ENCODE measurements at places on chromosomes 11 and 22.

DNA sequence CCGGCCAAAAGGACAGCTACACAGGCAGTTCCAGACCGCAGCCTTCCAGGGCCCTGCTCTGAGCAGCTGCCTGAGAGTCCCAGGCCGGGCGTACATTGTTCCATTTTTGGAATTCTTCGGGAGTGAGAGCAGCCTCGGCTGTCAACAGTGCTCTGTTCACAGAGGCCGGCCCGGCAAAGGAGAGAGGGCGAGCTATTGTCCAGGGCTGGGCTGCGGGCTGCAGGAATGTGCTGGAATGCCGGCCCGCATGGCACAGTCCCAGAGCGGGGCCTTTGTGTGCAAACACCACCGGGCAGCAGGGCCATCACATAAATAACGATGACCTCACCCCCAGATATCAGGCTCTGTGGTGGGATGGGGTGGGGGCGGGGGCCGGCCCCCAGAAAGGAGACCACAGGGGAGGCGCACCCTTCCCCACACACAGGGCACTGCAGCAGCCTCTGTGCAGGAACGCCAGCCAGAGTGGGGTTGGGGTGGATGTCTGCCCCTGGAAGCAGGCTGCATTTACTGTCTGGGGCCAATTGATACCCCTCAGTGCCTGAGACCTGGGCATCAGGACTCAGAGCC, 15.8 kb downstream of the LINC01488 start:
- peak overlapping the region; percentile 76 for H3K27ac ChIP-seq
- H3K4me1 ChIP-seq, result peaks cover 21% of the 10 kb centered on the region
- peak; percentile 97 for DNase-seq
- H3K36me3 ChIP-seq, result no peaks in the 10 kb centered on the region
- H3K27me3 ChIP-seq, result peaks cover 2% of the 10 kb centered on the region

- no peaks in the 10 kb centered on the region for H3K36me3 ChIP-seq
- H3K27ac ChIP-seq, result no peak overlapping the region
- peaks cover 13% of the 10 kb centered on the region for H3K4me1 ChIP-seq
- no peak overlapping the region for H3K4me3 ChIP-seq
- DNase-seq, result no peak
- H3K27me3 ChIP-seq, result peaks cover 5% of the 10 kb centered on the region
Observed at GRCh38 chr11:2537896-2538724, 93.3 kb downstream of the KCNQ1 start.

DNA sequence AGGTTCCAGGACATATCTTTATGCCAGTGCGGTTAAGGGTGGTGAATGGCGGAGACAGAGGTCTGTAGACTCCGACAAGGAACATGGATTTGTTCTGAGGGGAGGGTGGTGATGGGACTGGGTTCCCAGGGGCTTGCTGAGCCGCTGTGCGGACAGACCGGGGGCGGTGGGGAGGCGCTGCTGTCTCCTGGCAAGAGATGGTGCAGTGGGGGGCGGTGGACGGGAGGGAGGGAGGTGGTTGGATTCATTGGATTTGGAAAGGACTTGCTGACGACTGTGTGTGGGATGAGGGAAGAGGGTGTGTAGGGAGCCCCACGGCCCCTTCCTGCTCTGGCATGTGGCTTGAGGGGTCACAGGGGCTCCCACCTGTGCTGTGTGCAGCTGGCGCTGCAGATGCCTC, 43.2 kb downstream of the FLRT1 start:
- peaks cover 25% of the 10 kb centered on the region for H3K27me3 ChIP-seq
- no peaks in the 10 kb centered on the region for H3K36me3 ChIP-seq
- DNase-seq, result no peak
- no peaks in the 10 kb centered on the region for H3K4me1 ChIP-seq

GRCh38 chr11:65432686-65433582, 10.3 kb downstream of the NEAT1 start:
- no peak overlapping the region for H3K4me3 ChIP-seq
- no peak overlapping the region for H3K27ac ChIP-seq
- DNase-seq, result no peak
- no peaks in the 10 kb centered on the region for H3K27me3 ChIP-seq
- H3K4me1 ChIP-seq, result peaks cover 29% of the 10 kb centered on the region

GRCh38 chr11:21807350-21807749, 385.5 kb upstream of the ANO5 start:
- DNase-seq, result no peak
- no peaks in the 10 kb centered on the region for H3K4me1 ChIP-seq
- no peak overlapping the region for H3K4me3 ChIP-seq
- H3K27ac ChIP-seq, result no peak overlapping the region
- no peaks in the 10 kb centered on the region for H3K36me3 ChIP-seq

- peak overlapping the region; percentile 9 for H3K27ac ChIP-seq
- peaks cover 18% of the 10 kb centered on the region for H3K4me1 ChIP-seq
- DNase-seq, result peak; percentile 78
- peak overlapping the region; percentile 15 for H3K4me3 ChIP-seq
- no peaks in the 10 kb centered on the region for H3K36me3 ChIP-seq
Observed at GRCh38 chr11:79173615-79174014, 267.2 kb downstream of the TENM4 start.

DNA sequence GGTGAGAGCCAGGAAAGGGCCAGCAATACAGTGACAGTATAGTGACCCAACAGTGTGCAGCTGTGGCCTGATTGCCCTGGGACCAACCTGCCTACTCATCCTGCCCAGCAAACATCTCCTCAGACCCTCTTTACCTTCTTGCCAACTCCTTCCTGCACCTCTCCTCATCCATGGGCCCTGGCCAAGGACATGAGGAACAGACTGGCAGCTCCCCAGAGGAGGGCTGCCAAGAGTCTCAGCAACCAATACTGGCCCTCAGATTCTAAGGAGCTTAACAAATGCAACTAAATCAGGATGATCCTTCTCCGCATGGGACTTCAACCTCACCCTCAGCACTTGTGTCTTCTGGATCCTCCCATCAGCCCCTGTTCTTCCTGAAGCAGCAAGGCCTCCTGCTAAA, 77.0 kb downstream of the RPL27A start:
- H3K36me3 ChIP-seq, result no peaks in the 10 kb centered on the region
- DNase-seq, result no peak
- peaks cover 18% of the 10 kb centered on the region for H3K4me1 ChIP-seq
- no peaks in the 10 kb centered on the region for H3K27me3 ChIP-seq

DNA sequence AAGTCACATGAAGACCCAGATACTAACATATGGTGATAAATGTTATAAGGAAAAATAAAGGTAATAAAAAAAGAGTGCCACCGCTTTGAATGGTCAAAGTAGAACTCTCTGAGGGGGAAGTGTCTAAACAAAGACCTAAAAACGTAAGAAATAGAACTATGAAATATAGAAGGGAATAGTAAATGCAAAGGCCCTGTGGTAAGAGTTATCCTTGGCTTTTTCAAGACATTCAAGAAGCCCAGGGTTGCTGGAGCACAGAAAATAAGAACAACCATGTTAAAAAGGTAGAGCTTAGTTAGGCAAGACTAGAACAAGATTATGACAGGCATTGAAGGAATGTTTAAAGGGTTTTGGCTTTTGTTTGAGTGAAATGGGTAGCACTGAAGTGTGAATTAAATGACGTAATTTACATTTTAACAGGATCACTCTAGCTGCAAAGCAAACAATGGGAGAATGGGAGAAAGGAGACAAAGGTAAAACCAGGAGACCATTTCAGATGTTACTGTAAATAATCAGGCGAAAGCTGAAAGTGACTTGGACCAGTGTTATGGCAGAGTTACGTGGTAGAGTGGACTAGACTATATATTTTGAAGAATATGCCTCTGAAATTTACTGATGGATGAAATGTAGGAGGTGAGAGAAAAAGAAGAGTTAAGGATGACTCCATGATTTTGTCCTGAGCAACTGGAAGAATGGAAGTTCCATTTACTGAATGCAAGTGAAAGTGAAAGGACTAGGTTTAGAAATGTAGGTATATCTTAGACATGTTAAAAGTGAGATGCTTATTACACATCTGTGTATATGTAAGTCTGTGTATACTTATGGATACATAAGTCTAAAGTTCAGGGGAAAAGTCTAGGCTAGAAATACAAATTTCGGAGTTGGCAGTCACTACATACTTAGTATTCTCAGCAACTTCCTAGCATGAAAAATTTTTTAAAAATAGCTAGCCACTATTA, 28.5 kb downstream of the BTBD10 start:
- peaks cover 3% of the 10 kb centered on the region for H3K36me3 ChIP-seq
- peaks cover 4% of the 10 kb centered on the region for H3K4me1 ChIP-seq
- peak; percentile 12 for DNase-seq
- no peak overlapping the region for H3K4me3 ChIP-seq
- peak overlapping the region; percentile 53 for H3K27ac ChIP-seq

DNA sequence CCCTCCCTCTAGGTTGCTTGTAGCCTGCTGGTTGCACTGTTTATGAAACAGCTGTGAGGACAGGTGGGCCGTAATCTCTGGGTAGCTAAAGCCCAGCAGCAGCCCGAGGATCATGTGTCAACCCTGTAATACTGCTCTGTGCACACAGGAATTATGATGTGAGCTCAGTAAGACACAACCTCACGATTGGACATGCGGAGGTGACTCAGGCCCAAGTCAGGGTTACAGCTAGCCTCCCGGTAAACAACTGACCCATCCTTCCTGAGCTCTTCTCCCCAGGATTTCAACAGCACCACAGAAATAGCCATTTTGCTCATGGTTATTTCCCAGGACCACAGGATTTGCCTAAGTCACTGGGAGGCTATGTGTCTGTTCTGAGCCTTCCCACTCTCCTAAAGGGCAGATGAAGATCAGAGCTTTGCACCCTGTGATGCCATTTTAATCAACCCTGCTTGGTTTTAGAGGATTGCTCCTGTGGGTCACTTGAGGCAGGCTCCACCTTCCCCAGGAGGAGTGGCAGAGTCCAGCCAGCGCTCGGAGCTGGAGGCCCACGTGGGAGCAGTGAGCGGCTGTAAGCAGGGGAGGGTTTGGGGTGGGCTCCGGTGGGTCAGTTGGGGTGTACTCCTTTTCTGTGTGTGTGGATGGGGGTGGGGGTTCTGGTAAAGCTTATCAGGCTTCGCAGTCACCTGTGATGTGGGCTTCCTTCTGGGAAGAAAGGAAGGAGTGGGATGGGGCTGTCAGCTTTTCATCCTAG, at the start of gene AMPD3:
TSS of gene AMPD3 (plus strand) at position 387 of the 754 bp plus-strand sequence. CDS start 6,256 bp downstream, outside the sequence.
- peak; percentile 88 for DNase-seq
- peak within 1 kb of the TSS; percentile 51 for H3K27ac ChIP-seq
- H3K27me3 ChIP-seq, result peaks cover 5% of the 10 kb centered on the region
- H3K4me3 ChIP-seq, result peak within 1 kb of the TSS; percentile 30

DNA sequence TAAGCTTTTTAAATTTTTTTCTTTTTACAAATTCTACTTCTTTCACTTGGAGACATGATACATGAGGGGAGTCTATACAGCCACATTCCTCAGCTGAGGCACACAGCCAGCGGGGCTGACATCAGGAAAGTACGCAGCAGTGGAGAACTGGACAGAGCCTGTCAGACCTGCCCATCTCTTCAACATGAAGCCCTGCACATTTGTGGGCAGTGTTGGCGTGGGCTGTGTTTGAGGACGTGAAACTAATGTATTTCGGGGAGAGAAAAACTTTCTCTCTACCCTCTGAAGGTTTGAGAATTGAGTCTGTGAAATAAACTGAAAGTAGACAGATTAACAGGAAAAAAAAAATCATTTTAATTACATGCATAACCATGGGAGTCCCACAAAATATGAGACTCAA, 84.8 kb upstream of the HTATIP2 start:
- no peaks in the 10 kb centered on the region for H3K36me3 ChIP-seq
- H3K27me3 ChIP-seq, result peaks cover 5% of the 10 kb centered on the region

GRCh38 chr11:19199771-19200170, 2.0 kb downstream of the CSRP3 start:
- no peaks in the 10 kb centered on the region for H3K27me3 ChIP-seq
- H3K4me1 ChIP-seq, result peaks cover 18% of the 10 kb centered on the region
- H3K36me3 ChIP-seq, result no peaks in the 10 kb centered on the region
- peak; percentile 21 for DNase-seq
- H3K4me3 ChIP-seq, result no peak overlapping the region
- H3K27ac ChIP-seq, result no peak overlapping the region

GRCh38 chr22:26487996-26488395, 4.3 kb downstream of the SRRD start:
- no peak overlapping the region for H3K27ac ChIP-seq
- H3K4me3 ChIP-seq, result no peak overlapping the region
- peaks cover 52% of the 10 kb centered on the region for H3K36me3 ChIP-seq
- DNase-seq, result no peak

DNA sequence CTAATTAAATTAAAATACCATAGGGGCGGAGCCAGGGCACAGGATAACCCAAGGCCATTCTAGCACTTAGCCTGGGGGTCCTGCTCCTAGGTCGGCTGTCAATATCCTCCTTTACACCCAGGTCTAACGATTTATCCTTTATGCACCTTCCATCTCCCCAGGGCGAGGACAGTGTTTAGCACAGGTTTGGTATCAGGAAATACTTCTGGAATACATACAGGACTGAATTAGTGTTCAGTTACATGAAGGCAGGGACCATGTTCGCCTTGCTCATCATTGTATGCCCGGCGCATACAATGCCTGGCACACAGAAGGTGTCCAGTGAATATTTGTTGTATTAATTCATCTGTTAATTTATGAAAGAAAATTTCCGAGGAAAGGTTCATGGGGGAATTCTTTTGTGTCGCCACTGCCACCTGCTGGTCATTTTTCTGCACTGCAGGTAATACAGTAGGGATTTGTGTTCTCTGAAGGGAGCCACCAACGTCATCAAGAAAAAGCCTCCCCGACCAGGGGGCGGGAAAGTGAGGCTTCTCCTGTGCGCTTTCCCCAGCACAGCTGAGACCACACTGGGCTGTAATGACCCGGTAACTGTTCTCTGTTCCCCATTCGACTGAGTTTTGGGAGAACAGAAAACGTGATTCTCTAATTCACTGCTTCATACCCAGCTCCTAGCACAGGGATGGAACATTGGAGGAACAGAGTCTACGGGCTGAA, 68.7 kb upstream of the ASPHD2 start:
- H3K4me1 ChIP-seq, result peaks cover 9% of the 10 kb centered on the region
- no peak overlapping the region for H3K27ac ChIP-seq

GRCh38 chr11:18196532-18196931, 23.9 kb downstream of the MRGPRX4 start:
- peaks cover 6% of the 10 kb centered on the region for H3K27me3 ChIP-seq
- H3K36me3 ChIP-seq, result no peaks in the 10 kb centered on the region
- H3K4me1 ChIP-seq, result no peaks in the 10 kb centered on the region
- no peak overlapping the region for H3K27ac ChIP-seq

- no peaks in the 10 kb centered on the region for H3K4me1 ChIP-seq
- no peak for DNase-seq
- no peak overlapping the region for H3K27ac ChIP-seq
- no peaks in the 10 kb centered on the region for H3K27me3 ChIP-seq
- H3K36me3 ChIP-seq, result no peaks in the 10 kb centered on the region
- H3K4me3 ChIP-seq, result no peak overlapping the region
Observed at GRCh38 chr11:72396041-72396440, 38.3 kb downstream of the CLPB start.

GRCh38 chr22:21931056-21931455, 21.6 kb downstream of the PPM1F start:
- no peaks in the 10 kb centered on the region for H3K27me3 ChIP-seq
- DNase-seq, result no peak
- H3K36me3 ChIP-seq, result peaks cover 13% of the 10 kb centered on the region
- H3K27ac ChIP-seq, result no peak overlapping the region

DNA sequence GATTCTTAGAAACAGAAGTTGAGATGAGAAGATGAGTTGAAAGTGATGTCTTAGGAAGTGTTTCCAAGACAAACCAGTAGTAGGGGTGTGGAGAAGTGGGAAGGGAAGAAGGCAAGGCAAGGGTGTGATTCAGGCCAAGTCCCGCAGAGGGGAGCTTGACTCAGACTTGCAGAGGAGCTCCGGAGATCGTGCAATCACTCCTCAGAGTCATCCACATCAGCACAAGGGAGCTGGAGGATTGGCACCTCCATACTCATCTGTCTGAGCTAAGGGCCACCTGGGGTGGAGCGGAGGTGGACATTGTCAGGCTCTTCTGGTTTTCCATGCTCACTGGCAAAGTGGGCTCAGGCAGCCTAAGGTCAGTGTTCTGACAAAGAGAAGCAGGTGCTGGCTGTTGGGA, 44.4 kb downstream of the CHRDL2 start:
- H3K4me3 ChIP-seq, result no peak overlapping the region
- H3K4me1 ChIP-seq, result peaks cover 32% of the 10 kb centered on the region
- H3K36me3 ChIP-seq, result no peaks in the 10 kb centered on the region
